ENCODE measurements at places on chromosomes 2 and 18.
A peak's percentile ranks its signal among the peaks of the same experiment; 100 is the strongest.

DNA sequence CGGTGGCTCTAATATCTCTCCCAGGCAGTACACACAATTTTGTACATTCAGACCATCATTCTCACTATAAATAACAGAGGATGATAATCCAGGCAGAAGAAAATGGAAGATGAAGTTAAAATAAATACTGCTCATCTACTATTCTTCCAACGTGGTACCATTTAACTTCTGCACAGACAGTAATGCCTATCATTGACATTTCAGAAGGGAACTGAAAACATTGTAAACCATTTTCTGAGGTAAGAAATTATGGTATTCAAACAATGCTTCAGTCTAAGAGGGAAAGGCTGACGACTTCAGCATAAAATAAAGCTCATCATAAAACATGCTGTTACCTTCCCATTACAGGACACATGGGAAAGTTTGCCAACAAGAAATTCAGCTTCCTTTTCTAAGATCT, 814.4 kb downstream of the NR4A2 start:
- DNase-seq = no peak

DNA sequence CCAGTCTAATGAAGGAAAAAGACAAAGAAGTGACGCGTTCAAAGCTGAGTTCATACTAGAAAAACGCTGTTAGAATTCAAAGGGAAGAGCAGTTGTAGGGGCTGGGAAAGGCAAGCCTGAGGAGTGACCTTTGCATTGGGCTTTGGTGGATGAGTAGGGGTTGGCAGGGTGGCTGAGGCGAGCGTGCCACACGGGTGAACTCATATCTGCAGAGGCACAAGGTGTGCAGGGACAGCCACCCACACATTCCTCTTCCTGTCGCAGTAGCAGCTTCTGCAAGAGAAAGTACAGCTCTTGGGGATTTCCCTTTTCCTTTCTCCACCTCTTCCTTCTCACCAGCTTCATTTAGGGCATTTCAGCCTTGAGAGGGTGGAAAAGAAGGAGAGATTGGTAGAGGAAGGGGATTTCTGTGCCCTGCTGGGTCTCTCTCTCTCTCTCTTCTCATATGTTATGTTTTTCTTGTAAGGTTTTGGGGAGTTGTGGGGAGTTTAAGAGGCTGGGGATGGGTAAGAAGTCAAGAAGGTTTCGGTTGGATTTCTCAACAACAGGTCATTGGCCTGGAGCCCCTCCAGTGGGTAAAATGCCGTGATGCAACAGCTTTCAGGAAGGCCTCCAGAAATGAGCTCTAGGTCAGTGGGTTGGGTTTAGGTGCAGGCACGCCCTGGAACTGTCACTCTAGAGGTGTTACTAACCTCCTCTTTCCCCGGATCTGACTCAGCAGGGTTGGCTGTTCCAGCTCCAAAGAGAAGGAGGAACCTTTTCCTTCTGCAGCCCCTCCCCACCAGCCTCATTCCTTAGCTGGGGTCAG, 40.1 kb downstream of the ODC1 start:
- DNase-seq = no peak

DNA sequence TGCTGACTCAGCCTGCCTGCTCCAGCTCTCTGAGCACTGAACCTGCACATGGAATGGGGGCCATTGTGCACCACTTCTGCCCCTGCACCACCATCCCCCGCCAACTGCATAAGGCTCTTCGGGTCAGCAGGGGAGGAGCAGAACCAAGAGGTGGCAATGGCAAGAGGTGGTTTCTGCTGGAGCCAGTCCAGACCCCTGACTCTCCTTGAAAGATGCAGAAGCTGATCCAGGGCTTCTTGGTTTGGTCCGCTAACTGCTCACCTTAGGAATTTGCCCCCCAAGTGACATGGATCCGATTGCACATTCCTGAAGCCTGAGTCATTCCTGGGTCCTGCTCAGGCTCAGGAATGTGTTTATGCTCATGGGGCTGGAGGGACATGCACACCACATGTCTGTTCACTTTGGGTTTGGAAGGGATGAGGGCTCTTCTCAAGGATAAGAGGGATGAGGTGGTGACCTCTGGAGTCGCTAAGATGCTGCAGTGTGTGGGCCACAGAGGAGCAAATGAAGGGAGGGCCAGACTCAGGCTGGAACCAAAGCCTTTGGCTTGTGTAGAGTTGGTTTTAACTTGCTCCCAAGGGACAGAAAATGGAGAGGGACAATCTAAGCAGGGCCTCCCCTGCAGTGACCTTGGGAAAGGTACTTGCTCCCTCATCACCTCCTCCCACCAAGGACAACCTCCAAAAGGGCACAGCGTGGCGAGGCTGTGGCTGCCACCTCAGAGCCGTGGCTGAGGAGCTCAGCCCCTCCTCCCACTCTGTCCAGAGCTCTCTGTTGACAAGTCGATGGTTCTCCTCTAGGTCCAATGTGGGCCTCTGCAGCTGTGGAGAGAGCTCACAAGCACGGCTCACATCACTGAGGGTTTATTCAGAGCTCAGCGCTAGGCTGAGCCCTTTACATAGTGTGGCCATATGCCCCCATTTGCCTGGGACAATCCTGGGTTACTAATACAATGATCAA, 66.2 kb downstream of the HS1BP3 start:
- peak; percentile 93 for DNase-seq

DNA sequence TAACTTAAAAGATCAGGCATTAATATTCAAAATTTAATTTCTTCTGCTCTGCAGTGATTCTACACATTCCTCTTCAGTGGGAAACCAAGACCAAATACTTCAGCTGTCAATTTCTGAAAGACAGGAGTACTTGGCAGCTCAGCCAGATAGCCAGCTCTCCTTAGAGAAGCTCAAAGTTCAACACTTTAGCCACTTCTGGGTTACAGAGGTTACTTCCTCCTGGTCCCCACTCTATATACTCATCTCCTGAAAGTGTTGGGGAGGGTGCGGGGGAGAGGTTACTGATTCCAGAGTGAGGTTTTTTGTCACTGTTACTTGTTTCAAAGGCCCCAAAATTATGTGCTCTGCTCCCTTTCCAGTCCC, 4.1 kb downstream of the CYTIP start:
- DNase-seq = no peak

- DNase-seq = no peak
Measured at GRCh38 chr2:11945139-11946126, 199.0 kb downstream of the LPIN1 start.

GRCh38 chr2:42314892-42315468, 46.0 kb downstream of the COX7A2L start:
- peak; percentile 90 for DNase-seq

DNA sequence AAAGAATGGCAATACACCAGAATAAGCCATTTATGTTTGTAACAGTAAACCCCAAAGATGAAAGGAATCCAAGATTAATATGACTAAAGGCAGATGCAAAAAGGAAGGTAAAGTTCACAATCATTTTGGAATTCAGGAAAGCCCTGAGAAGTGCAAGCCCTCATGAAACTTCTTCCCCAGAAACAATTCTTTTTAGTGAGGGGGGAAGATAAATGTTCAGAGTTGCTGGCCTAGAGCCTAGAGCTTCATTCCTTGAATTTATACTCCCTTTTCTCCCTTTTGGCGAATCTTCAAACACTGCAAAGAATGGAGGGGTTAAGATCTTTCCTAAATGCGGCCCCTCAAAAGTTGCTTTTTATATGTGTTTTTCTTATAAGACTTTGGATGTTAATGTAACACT, 368.8 kb downstream of the MEIS1 start:
- DNase-seq = no peak

GRCh38 chr2:25545899-25546298, 127.5 kb downstream of the DTNB start:
- DNase-seq = no peak

- DNase-seq = no peak
Measured at GRCh38 chr2:239110595-239111048, 262.7 kb downstream of the TWIST2 start.

GRCh38 chr2:84856787-84857186, 24.1 kb downstream of the TRABD2A start:
- no peak for DNase-seq

- no peak for DNase-seq
Measured at GRCh38 chr18:2618009-2618408, 37.5 kb upstream of the SMCHD1 start.

DNA sequence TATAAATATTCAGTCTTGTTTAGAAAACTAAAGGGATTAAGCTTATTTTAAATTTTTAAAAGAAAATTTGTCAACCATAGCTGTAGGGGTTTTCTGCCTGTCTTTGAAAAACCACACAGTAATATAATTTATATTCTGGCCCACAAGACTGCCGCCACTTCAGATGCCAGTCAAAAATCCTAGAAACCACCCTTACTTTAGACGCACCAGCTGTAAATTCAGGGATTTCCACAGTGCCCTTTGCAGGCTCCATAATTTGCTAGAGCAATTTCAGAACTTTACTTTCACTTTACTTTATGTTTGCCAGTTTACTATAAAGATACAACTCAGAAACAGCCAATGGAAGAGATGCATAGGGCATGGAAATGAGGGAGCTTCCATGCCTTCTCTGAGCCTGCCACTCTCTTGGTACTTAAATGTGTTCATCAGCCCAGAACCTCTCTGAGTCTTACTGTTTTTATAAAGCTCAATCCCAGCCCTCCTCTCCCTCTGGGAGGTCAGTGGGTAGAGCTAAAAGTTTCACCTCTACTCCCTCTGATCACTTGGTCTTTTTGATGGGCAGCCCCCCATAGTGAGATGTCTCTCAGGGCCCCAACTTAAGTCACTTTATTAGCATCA, 63.3 kb downstream of the KYNU start:
- no peak for DNase-seq

GRCh38 chr2:26099933-26100332, 66.0 kb downstream of the RAB10 start:
- no peak for DNase-seq

- no peak for DNase-seq
Measured at GRCh38 chr2:37143974-37144373, 12.8 kb downstream of the EIF2AK2 start.

DNA sequence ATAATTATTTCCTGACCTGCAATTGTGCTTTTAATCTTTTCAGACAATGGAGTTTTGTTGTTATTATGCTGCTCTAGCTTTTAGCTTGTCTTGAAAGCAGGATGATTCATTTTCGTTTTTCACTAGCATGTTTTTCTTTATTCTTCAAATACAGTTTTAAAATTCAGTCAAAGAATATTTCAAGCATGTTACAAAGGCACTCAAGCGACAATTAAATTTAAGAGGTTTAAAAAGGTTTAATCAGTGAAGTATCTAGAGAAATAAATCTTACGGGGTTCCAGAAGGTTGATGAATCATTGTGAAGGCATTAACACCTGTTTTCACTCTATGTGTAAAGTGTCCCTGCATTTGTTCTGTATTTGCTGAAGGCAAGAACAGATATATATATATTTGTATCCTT, 390.7 kb upstream of the TMEFF2 start:
- DNase-seq = no peak

- peak; percentile 73 for DNase-seq
Measured at GRCh38 chr2:28137221-28137620, 246.7 kb downstream of the BABAM2 start.

- DNase-seq = no peak
Measured at GRCh38 chr2:12073217-12073852, 326.9 kb downstream of the LPIN1 start.

DNA sequence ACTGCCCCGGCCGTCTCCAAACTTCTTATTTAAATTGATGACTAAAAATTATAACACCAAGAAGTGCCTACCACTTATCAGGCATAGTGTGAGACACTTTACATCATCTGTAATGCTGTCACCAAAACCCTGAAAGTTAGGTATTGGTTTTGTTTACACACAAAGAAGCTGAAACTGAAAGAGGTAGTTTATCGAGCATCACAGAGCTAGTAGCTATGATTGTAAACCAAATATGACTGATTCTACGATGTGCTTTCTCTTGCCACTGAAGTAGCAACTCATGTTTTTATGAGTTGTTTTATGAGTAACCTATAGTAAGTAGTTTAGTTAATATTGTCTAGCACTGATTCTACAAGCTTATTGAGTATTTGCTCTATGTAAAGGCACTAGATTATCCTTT, 31.5 kb downstream of the DYNC1I2 start:
- no peak for DNase-seq

DNA sequence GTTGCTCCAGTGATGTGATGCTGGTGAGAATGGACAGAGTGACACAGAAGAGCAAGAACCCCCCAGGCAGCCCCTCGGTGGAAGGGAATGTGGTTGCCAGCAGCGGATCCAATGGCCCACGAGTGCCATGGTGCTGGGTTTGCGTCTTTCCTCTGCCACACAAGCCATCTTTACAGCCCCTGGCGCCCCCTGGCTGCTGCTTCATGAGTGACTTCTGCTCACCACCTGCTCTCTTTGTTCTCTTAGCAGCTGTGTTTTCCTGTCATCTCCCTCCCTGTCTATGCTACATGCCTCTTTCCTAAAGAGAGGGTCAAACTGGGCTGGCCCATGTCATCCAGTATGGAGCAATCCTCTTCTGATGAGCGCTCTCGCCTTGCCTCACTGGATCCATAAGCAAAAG, 300.0 kb upstream of the SMIM21 start:
- DNase-seq = no peak

DNA sequence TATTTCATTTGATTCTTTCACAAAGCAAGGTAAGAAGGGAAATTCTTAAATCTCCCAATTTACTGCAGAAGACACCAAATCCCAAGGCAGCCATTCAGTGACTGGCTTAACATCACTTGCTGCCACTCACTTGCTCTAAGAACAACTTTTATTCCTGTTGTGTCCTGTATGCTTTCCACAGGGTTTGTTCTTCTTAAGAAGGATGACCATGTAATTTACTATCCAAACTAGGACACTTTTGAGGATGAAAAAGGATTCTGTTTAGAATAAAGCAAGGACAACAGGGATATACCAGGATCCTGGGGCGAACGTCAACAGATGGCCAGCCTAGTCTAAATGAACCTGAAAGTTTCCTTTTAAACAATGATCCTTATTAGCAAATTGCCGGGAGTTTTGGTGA, 34.8 kb downstream of the RIT2 start:
- DNase-seq = no peak

DNA sequence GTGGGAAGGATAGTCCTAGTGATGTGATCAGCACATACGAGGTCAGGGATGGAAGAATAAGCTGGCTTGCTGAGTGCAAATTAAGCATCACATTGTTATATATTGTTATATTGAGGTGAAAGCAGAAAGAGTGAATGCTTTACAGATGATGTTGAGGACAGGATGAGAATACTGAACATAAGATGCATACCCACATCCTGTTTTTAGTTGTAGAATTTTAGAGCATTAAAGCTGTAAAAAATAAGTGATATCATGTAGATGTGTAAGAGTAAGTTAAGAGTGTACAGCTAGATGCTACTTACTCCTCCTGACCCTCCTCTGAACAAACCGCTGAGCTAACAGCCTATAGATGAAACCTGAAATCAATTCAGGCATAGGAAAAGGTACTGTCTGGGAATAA, 271.0 kb upstream of the KCNJ3 start:
- no peak for DNase-seq

DNA sequence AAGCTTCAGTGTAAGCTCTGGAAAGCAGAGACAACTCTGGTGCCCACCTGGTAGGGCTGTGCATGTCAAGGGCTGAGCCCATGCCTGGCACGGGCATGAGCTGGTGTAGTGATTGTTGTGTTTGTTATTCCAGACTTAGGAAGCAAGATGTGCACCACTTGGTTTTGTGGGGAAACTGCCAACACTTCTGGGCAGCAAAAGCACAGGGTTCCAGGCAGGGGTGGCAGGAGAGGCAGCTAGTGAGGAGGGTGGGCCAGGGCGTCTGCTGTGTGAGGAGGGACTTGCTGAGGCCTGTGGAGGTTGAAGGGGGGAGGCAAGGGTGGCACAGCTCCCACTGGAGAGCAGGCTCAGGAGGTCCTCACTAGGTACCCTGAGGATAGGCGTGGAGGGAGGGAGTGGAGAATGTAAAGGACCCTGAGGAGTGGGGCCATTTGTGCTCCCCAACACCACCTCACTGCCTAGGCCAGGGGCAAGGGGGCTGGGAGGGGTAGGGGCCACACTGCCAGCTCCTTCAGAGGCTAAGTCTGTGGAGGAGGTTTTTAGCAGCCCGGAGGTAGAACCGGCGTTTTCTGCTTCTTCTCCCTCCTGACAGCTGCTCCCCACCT, 104.0 kb upstream of the POU3F3 start:
- DNase-seq = no peak
